ENCODE measurements at places on chromosomes 7 and 10. TPM values are rescaled to one million over a fixed set of nuclear protein-coding genes. Genes with fewer than 3 reads are reported as not detected.

The HOXA7 gene
- total RNA-seq: 1.5 TPM

GRCh38 chr7:95549818-95550529 is 46.3 kb downstream of the PDK4 start:
- peaks cover 32% of the 10 kb centered on the region for H3K4me1 ChIP-seq
- no peak overlapping the region for H3K27ac ChIP-seq
- no peaks in the 10 kb centered on the region for H3K27me3 ChIP-seq
- DNase-seq: no peak

GRCh38 chr10:16182144-16182543 is 254.7 kb upstream of the PTER start:
- H3K4me1 ChIP-seq: peaks cover 1% of the 10 kb centered on the region
- no peak overlapping the region for H3K27ac ChIP-seq
- no peaks in the 10 kb centered on the region for H3K27me3 ChIP-seq
- no peaks in the 10 kb centered on the region for H3K36me3 ChIP-seq

- no peak overlapping the region for H3K27ac ChIP-seq
- H3K4me1 ChIP-seq: peaks cover 7% of the 10 kb centered on the region
- DNase-seq: no peak
- no peaks in the 10 kb centered on the region for H3K27me3 ChIP-seq
These were observed 939.6 kb downstream of the NRG3 start for GRCh38 chr10:82814635-82815034.

DNA sequence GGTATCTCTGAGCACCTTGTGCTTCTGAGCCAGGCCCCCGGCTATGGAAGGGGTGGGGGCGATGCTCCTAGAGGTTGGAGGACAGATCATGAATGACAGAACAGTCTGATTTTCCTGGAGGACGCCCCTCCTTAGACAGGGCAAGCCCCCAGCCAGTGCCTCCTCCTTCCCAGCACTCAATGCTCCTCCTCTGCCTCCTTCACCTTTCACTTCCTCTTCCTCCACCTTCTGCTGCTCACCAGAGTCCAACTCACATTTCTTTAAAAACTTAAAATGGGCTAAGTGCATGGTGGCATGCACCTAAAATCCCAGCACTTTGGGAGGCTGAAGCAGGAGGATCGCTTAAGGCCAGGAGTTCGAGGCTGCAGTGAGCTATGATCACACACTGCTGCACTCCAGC is 71.1 kb upstream of the CUX1 start:
- DNase-seq: no peak
- no peaks in the 10 kb centered on the region for H3K36me3 ChIP-seq
- H3K4me3 ChIP-seq: no peak overlapping the region
- H3K27ac ChIP-seq: no peak overlapping the region
- H3K4me1 ChIP-seq: peaks cover 2% of the 10 kb centered on the region

DNA sequence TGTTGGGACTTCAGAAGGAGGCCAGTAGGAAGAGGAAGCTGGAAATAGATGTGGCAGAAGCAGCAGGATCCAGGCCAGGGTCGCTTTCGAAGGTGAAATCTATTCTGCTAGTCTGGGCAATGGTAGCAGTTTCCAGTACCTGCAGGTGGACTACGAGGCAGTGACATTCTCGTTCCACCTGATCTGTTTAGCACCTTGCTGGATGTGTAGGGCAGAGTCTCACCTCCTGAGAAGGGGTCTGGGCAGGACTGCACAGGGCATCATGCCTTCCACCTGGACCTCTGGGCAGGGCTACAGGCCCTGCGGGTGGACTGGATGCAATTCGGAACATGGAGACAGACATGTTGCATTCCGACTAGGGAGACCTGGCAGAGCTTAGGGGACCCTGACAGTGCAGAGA is 254.8 kb upstream of the ZNF32 start:
- H3K4me3 ChIP-seq: no peak overlapping the region
- H3K4me1 ChIP-seq: peaks cover 5% of the 10 kb centered on the region
- no peak for DNase-seq
- H3K27me3 ChIP-seq: peaks cover 15% of the 10 kb centered on the region
- H3K36me3 ChIP-seq: no peaks in the 10 kb centered on the region
- no peak overlapping the region for H3K27ac ChIP-seq
